Activated CD4-positive, CD25-positive, alpha-beta regulatory T cell treated with anti-CD3 and anti-CD28 coated beads, Interleukin-2, amount 50 U/mL, for 24 hours (primary cell): ENCODE measurements at places on chromosomes 6 and 20.

- ATAC-seq, result no peak
Measured at GRCh38 chr6:53899512-53899911, 104.7 kb downstream of the LRRC1 start.

GRCh38 chr6:44967481-44967880 is 360.6 kb upstream of the RUNX2 start:
- no peak for ATAC-seq

DNA sequence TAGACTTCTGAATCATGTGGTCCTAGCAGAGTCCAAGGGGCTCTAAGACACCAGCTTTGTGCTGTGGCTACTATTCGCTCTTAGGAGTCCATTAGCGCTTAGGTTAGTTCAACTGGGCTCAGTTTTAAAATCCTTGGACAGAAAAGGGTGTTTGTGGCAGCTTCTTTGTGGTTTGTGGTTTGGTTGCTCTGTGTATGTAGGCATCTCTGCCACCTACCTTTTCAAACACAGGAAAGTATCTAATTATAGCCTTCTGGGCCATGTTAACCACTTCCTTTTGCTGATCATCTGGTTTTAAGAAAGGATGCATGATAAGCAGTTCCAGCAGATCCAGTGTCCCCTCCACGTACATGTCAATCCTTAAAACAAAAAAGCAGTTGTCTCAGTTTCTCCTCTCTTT is 10.8 kb downstream of the GSTA4 start:
- peak; percentile 81 for ATAC-seq

DNA sequence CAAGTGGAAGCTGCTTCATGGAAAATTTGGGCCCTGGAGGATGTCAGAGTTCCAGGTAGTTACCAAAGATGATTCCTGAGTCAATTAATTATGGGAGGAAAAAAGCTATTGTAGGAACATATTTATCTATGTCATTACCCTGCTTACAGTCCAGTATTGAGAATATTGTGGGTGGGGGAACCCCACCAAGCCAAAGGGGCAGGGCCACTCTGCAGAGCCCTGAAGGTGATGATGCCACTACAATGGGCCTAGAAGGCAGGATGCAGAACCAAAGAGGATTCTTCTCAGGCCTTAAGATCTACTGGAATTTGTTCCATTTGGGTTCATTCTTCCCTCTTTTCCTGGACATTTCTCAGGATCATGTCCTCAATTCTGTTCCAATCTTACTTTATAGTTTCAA is 375.2 kb upstream of the MARCKS start:
- ATAC-seq, result no peak

GRCh38 chr6:47890326-47890875 is 108.6 kb downstream of the OPN5 start:
- ATAC-seq, result no peak

DNA sequence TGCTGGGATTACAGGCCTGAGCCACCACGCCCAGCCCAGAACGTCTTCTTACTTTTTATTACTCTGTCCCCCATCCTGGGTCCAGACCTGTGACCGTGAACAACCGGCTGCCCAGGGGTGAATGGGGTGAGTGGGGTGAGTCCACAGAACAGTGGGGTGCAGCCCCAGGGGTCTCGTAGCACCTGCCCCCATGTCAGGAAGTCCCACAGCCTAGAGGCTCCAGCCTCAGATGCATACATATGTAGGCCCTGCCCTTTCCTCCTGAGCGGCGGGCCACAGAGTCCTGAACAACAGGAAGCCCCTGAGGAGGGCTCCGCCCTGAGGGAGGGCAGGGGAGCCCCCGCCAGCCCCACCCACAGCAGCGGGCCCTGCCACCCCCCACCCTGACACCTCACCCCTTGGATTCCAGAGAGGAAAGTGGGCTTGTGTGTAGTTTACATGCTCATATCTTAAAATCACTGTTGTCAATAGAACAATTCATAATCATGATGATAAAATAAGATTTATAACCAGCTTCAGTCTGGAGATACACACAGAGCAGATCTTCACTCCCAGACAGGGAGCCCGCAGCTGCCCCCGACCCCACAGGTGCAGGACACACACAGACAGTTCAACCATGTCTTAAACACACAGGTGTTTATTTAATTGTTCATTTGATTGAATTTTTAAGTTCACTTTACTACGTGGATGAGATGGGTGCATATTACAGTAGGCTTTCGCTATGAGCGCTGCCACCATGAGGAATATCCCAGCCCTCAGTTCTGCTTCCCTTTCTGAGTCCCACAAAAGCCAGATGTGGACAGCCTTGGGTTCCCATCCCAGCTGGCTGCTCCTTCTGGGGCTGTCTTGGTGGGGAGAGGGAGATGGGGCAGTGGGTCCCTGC is 12.4 kb upstream of the GMEB2 start:
- peak; percentile 39 for ATAC-seq

DNA sequence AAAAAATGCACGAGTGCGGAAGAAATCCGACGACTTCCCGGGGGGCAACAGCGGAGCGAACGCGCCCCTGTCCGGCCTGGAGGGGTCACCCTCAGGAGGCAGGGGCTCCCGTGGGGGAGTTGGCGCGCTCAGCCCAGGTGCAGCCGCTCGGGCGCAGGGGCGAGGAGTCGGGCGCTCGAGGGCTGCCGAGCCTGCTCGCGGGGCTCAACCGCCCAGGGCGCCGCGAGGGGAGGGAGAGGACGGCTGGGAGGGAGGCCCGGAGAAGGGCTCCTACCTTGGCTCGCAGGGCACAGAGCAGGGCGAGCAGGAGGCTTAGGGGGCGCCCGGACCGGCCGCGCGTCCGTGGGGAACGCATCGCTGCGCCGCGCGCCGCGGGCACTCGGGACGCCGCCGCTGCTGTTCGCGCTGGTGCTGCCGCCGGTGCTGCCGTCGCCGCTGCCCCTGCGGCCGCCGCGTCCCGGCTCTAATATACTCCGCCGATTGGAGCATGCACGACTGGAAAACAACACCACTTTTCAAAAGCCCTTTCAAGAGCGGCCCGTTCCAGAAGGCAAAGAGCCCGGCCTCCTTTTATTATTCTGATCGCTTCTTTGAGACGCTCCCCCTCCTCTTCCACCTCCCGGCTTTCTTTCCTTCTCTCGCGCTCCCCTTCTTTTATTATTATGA is 490 bp downstream of the JAG1 start:
- no peak for ATAC-seq
